Right lobe of liver (tissue), 6 donors: ENCODE measurements at places on chromosomes 6 and 20. TPM values are rescaled to one million over a fixed set of nuclear protein-coding genes. Genes with fewer than 3 reads are reported as not detected.

Gene GJA1
- 1.9 TPM for total RNA-seq

Gene CD2AP
- total RNA-seq: 15.5 TPM

Gene SSTR4
- not detected for total RNA-seq

Gene LAMA2
- total RNA-seq: 7.2 TPM

Gene FRMD1
- total RNA-seq: 0.07 TPM

Gene EYA4
- total RNA-seq: 0.12 TPM

Gene SOX18
- total RNA-seq: 7.8 TPM

Gene ELMO2
- 17.4 TPM for total RNA-seq

Gene TMC2
- total RNA-seq: not detected

- peak; percentile 34 for DNase-seq
Observed at GRCh38 chr6:28977341-28978132, 27.6 kb downstream of the ZNF311 start.

DNA sequence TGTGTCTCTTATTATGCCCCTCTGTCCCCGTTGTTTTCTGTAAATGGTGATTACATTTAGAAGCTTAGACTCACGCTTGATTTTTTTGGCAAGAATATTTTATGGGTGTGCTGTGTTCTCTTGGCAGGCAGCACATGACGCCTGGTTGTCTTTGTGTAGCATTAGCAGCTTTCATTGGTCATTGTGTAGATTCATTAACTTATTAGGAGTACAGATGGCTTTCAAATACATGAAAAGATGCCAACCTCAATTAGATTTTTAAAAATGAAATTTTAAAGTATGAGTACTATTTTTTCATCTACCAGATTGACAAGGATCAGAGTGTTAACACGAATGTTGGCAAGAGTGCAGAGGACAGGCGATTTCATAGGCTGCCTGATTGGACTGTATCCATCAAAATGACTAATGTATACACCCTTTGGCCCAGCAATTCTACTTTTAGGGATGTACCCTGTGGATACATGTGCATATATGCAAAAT lies 15.2 kb downstream of the COX4I2 start:
- no peak for DNase-seq

DNA sequence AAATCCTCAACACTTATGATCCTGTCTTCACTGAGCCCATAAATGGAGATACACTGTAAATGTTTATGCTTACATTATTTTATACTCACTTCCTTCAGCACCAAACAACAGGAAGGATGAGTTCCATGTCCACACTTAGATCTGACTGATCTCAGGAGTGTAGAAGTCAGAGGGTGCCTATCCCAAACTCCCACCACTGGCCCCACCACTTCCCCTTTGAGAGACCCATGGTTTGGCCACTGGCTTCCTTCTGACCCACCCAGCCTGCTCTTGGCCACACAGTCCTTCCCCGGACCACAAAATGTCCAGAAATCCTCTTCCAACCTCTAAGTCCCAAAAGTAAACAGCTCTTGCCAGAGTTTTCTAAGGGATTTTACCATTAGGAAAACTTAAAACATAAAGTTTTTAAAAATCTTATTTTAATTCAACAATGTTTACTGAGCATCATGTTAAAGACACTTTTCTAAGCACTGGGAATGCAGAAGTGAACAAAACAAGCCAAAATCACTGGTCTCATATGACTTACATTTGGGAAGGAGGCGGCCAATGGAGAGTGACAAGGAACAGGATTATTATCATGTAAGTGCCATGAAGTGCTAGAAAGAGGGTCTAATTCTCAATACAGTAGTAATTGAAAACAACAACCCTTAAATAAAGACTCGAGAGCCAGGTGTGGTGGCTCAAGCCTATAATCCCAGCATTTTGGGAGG lies 103.8 kb downstream of the NRSN1 start:
- no peak for DNase-seq

DNA sequence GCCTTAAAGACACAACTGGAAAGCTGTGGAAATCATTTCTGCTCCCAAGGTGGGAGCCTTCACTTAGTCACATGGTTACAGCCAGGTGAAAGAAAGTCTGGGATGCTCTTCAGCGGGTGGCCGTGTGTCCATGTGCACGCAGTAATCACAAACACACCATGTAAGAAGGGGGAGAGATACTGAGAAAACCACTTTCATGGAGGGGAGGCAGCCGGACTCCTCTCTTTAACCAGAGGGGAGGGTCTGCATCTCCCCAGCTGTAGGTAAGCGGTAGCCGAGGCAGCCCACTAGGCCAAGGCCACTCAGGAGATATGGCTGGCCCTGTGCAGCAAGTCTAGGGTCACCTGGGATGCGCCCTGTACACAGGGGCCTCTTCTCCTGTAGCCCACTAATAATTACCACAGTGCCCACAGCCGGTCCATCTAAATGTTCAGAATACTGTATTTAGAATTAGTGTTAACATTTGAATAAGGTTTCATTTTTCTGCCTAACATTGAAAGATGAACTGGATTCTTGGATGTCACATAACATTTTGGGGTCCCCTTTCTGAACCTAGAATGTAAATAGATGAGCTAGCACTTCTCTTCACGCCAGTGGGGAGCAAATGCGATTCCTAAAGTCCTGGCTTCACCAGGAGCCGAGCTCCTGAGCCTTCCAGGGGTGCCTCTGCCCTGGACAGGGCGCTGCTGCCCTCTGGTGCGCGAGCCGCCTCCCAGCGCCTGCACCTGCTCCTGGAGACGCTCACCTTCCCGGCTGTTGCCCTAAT lies 15.9 kb downstream of the GPR31 start:
- peak; percentile 79 for DNase-seq

- no peak for DNase-seq
Observed at GRCh38 chr20:312067-312466, 13.3 kb upstream of the SOX12 start.

- DNase-seq: no peak
Observed at GRCh38 chr20:62534526-62535221, 58.9 kb upstream of the GATA5 start.

GRCh38 chr6:2549834-2550233 lies 200.9 kb downstream of the MYLK4 start:
- no peak for DNase-seq

DNA sequence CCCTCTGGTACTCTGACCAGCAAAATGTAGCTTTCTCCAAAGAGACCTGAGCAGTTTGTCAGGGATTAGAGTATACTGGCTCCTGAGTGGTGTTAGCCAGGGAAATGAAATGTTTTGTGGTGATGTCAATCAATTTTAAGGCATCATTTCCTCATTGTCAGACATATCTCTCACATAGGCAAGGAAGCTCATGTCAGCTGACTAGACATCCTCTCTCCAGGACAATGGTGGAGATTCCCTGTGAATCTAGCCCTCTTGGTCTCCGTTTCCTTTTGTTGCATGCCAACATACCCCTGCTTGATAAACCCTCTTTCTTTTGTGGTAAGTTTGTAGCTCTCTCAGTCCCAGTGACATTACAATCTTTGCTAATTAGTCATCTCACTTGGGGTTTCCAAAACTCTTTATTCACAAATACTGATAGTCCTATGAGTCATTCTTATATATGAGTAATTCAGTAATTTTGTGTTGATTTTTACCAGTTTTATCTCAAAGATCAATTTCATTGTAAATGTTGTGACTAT lies 135.6 kb upstream of the PTPRK start:
- DNase-seq: no peak

- no peak for DNase-seq
Observed at GRCh38 chr6:5036269-5036668, 32.4 kb upstream of the RPP40 start.

GRCh38 chr6:170093658-170094596 lies 197.0 kb downstream of the DLL1 start:
- no peak for DNase-seq

GRCh38 chr6:71727632-71728294 lies 158.6 kb upstream of the RIMS1 start:
- no peak for DNase-seq

GRCh38 chr6:89045576-89045975 lies 35.0 kb upstream of the PNRC1 start:
- DNase-seq: no peak

DNA sequence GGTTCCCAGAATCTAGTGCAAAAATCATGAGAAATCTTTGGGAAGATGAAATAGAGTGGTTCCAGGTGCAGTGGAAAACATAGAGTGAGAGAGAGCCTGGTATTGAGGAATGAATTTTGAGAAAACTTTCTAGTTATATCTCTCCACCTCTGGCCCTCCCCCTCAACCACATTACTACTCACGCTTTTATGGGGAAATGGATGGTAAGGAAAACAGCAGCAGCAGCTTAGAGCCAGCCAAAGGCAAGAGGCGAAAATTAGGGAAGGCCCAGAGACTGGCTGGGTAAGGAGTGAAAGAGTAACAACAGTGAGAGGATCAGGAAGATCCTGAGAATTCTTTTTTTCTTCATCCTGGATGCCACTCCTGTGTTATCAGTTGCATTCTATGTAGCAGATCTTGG lies 187.9 kb upstream of the ECI2 start:
- DNase-seq: no peak

- DNase-seq: no peak
Observed at GRCh38 chr6:25640446-25640845, 11.6 kb upstream of the SCGN start.

GRCh38 chr20:32578840-32579390 lies 6.2 kb downstream of the NOL4L start:
- DNase-seq: no peak

- DNase-seq: no peak
Observed at GRCh38 chr6:150224820-150225219, 82.0 kb downstream of the PPP1R14C start.

DNA sequence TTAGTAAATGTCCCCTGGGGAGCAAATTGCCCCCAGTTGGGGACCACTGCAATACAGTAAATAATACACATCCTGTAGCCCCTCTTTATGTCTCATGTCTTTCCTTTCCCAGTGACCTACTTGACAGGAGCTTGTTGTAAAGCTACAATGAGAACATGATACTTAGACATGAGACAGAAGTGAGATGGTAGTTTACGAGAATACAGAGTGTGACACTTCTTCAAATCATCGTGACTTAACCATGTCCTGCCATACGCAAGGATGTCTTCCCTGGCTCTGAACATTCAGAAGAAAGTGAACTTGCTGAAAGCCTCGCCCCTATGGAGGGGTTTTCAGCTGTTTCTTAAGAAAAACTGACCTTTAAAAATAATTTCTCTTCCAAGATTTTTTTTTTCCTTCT lies 101.0 kb upstream of the SPACA1 start:
- no peak for DNase-seq

- DNase-seq: no peak
Observed at GRCh38 chr6:159821122-159821521, 21.0 kb downstream of the PNLDC1 start.

DNA sequence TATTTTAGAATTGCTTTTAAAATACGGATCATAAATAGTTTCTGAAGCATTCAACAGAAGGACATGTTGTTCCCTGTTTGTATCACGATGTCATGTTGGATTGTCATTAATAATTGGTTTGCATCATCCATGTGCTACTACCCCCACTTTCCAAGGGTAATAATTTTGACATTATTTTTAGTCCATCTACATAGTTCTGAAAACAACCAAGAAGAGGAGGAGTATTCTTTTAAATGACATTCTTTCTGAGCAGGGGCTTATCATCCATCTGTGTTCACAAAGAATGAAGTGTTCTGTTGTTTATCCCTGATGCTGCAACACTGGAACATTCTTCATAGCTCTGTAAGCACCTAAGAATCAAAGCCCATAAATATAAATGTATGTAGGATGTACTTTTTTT lies 151.0 kb upstream of the CITED2 start:
- no peak for DNase-seq

DNA sequence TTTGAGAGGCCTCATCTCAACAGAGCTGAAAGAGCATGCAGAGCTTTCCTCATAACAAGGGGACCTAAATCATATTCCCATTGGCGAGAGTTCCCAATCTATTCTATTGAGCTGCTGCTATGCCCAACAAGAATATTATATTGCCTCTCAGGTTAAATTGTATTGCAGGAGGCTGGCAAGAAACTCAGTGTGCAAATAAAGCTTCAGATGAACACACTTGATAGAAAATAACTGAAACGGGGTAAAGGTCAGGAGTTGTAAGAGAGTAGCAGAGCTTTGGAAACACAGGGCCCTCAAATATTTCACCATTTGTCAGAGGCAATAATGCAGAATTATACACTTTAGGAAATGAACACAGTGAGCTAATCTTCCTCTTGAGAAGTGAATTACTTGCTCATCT lies 364.3 kb upstream of the SPTLC3 start:
- DNase-seq: no peak

DNA sequence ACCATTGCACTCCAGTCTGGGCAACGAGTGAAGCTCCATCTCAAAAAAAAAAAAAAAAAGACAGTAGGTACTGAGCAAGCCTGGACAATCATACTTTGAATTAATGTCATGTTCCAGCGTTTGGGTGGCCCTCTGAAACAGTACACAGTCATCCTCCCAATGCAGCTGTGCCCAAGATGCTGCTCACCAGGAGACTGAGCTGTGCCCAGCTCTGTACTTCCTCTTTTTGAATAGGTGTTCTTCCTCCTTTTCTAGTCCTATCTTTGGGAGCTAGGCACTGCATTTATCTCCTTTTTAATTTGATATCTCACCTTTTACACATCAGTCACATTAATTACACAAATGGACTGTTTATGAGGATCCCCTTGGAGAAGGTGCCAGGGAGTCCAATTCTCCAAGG lies 101.5 kb downstream of the RPP40 start:
- no peak for DNase-seq

- DNase-seq: no peak
Observed at GRCh38 chr6:148682990-148683389, 63.8 kb upstream of the UST start.

DNA sequence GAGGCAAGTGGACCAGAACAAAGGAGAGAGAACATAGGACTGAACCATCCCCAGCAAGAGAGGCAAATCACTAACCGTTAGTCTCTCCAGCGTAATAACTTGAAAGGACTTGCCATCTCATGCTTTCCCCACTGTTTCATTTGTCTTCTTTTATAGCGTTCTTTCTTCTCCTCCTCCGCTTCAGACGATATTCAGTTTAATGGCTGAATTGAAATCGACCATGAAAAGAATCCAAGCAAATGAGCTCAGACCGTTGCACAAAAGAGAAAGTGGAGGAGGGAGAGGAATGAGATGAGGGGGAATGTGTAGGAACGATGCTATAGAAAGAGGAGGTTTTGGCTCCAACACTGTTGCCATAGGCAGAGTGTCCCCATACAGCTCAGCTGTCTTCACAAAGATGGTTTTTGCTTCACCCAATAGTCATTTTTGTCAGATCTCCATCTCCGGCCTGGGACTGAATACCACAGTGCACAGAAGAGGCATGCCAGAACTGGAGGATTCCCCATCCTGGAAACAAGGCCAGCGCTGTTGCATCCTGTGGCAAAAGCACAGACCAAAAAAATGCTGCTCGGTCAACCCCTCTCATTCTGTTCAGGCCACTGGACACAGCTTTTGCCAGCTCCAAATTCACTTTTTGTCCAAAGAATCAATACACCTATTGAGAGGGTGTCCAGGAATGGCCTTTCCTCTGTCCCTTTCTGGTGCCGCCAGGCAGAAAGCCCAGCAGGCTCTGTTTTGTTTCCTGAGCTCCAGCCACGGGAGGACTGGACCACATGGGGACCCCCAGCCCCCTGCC lies 176.1 kb downstream of the ID4 start:
- DNase-seq: no peak

DNA sequence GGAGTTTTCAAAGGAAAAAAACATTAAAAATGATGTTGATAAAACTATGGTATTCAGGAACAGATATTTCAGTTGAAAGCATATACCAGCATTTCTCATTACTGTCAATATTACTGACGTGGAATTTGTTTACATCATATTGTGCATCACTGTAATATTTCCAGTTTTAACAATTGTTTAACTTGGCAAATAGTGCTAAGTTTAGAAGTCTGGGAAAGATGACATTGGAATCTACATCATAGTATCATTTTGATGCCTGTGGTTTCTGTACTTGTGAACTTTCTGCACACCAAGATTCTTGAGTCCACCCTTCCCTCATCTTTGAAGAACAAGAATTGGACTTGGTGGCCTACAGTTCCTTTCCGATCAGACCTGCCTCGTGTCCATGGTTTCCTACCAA lies 98.1 kb downstream of the RALGAPA2 start:
- DNase-seq: no peak
